Posterior vena cava (tissue), 2 donors: ENCODE measurements at places on chromosomes 5 and 9. TPM values are rescaled to one million over a fixed set of nuclear protein-coding genes. Genes with fewer than 3 reads are reported as not detected.

Gene SIGMAR1
- total RNA-seq = 48.5 TPM

Gene HABP4
- 30.9 TPM for total RNA-seq

Gene AGXT2
- total RNA-seq = not detected

Gene NIPAL4
- total RNA-seq = 0.52 TPM

Gene RASGEF1C
- total RNA-seq = 0.24 TPM

Gene OTP
- total RNA-seq = not detected

Gene DMRT3
- total RNA-seq = not detected

Gene EGFLAM
- 10.2 TPM for total RNA-seq

DNA sequence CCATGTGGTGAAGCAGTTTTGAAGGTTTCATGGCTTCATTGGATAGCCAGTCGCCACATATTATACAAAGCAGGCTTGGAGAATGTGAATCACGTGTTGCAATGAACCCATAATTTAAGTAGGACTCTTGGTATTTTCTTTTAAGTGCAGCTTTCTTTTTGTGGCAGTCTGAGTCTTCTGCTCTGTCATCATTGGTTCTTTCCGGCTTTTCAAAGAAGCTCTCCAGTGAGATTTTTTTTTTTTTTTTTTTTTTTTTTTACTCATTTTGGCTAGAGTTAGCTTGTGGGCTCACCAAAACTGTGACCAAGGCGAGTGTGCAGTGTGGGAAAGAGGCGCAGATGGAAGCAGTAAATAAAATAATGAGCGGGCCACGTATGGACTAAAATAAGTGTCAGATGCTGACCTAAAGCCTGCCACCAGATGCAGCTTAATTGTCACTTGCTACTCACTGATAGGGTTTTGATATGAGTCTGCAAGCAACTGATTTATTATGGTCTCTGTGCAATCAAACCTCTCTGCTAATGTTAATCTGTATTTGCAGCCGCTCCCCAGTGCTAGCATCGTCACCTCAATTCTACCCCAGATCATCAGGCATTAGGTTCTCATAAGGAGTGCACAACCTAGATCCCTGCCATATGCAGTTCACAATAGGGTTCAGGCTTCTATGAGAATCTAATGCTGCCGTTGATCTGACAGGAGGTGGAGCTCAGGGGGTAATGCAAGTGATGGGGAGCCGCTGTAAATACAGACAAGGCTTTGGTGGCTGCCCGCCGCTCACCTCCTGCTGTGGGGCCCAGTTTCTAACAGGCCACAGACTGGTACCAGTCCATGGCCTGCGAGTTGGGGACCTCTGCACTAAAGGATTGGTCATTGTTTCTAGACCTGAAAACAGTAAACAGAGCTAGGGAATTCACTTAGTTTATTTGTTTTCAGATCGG is 45.5 kb upstream of the LARP1 start:
- DNase-seq = no peak

GRCh38 chr9:85016384-85017006 is 347.0 kb downstream of the NTRK2 start:
- DNase-seq = no peak

DNA sequence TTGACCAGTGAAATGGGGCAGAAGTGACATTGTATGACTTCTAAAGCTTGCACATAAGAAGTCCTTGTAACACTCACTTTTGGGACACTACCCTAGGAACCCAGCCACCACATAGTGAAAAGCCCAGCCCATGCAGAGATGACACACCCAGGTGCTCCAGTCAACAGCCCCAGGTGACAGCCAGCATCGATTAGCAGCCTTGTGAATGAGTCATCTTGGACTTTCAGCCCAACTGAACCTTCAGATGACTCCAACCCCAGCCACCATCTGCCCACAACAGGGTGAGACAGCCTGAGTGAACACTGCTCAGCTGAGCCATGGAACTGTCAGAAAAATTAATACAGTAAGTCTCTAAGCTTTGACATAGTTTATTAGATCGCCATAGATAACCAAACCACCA is 458.6 kb downstream of the ZSWIM6 start:
- no peak for DNase-seq

DNA sequence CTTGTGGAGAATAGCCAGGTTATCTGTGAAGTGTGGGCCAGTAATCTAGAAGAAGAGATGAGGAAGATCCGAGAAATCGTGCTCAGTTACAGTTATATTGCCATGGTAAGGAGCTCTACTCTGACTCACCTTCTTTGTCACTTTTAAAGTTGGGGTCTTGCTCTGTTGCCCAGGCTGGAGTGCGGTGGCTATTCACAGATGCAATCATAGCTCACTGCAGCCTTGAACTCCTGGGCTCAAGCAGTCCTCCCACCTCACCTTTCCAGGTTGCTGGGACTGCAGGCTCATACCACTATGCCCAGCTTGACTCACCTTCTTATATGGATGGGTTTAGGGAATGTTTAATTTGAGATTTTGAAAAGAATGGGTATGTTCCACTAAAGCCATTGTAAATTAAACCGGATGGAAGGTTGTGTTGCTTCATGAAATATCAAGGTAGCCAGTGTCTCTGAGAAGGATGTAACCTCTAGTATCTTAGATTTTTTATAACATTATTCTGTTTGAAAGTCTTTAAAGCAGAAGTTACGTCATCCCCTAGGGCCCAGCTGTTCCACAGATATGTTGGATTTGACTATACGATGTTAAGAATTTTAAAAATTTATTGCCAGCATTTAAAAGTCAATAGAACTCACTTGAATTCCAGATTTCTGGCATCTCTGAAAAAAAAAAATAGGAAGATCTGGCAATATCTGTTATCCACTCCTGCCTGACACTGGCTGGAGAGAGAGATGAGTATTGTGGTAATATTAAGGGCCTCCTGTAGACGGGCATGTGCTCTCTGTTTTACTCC is 5.1 kb downstream of the CNOT8 start:
- no peak for DNase-seq

DNA sequence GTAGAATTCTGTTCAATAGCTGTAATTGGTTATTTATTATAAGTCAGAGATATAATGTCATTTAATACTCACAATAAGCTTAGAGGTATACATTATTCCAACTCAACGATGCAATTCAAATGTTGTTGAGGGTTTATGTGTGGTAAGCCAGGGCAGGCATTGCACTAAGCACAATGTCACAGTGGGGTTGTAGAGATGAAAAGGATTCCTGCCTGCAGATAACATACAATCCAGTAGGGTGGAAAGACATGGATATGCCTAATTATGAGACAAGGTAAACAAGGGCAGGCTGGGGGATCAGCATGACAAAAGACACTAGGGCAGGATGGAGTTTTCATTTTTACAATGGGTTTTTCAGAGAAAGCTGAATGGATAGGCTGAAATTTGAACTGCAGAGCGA is 98.7 kb upstream of the PALM2AKAP2 start:
- no peak for DNase-seq

- DNase-seq = no peak
Measured at GRCh38 chr5:175385691-175386362, 58.2 kb downstream of the DRD1 start.

GRCh38 chr9:100058699-100059579 is 39.9 kb downstream of the ERP44 start:
- no peak for DNase-seq

- DNase-seq = no peak
Measured at GRCh38 chr9:100397529-100398266, 29.2 kb upstream of the MSANTD3 start.

DNA sequence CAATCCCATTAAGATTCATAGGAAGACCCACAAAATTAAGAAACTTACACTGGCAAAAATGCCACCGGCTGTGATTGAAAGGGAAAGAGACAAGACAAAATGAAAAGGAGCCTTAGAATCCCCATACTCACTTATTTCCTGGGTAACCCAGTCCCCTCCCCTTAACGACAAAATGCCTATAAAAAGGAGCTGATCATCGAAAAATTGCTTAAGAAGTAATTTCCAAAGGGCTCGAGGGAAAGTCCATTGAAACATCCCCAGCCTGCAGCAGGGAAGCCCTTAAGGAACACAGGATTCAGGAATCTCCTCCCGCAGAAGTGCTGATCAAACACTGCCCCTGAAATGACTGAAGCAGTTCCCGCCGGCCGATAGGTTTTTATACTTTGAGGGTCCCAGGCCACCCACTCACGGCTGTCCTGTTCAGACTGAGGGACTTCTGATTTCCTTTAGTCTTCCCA is 677 bp upstream of the ZNF79 start:
- no peak for DNase-seq

DNA sequence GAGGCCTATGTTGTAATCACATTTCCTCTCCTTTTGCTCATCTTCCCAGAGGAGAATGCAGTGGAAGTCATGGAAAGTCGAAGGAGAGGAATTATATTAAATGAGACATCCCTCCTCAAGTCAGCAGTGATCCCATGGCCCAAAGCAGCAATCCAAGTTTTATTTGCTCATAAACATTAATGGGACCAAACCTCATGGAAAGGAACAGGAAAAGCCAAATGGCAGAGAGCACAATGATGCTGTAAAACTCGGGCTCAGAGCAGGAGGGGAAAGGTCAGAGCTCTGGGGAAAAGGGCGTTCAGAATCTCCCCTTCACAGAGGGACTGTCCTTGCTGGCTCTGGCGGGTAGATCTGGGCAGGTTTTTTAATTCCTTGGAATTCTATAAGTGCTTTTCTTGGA is 175.8 kb downstream of the C5orf15 start:
- DNase-seq = no peak

DNA sequence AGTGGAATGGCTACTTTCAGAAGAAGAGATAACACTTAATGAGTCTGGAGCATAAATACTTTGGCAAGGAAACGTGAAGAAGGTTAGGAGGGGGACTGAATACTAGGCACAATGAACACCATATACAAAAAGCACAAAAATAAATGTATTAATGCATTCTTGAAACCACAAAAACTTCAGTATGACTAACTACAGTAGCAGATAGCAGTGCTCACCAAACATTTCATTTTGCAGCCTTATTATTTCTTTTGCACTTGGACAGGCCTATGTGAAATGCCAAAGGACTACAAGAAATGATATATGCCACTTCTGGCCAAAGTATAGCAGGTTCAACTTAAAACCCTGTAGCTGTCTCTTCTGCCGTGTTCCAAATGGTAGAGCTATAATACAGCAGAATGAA is 26.3 kb downstream of the UBQLN1 start:
- no peak for DNase-seq

DNA sequence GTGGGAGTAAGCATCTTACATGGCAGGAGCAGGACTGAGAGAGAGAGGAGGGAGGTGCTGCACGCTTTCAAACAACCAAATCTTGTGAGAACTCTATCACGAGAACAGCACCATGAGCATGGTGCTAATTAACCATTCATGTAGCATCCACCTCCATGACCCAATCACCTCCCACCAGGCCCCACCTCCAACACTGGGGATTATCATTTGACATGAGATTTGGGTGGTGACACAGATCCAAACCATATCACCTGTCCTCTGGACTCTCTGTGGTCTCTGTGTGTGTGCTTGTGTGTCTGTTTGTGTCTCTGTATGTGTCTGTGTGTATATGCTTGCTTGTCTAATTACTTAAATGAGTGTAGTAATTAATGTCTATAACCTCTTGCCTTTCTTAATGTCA is 31.1 kb downstream of the SEC61B start:
- no peak for DNase-seq

DNA sequence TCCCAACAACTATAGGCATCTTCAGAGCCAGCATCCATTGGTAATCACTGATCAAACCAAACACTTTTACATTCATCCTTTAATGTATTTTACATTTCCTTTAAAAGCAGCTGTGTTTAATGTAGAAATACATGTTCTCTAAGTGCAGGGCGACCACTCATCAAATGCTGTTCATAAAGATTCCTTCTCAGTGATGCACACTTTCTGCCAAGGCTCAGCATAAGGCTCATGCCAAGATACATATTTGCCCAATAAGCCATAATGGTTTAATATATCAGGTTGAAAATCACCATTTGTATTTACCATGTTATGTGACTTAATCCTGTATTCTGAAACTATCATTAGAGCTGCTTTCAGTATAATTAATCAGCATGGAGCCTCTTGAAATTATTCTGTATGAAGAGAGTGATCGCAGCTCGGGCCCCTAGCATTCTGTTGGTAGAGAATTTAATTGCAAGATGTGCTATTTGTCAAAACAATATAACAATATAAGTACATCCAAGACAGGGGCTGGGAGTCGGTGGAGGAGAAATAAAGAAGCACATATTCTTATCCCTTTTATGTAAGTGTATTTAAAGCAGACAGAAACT is 267.5 kb downstream of the EBF1 start:
- no peak for DNase-seq

DNA sequence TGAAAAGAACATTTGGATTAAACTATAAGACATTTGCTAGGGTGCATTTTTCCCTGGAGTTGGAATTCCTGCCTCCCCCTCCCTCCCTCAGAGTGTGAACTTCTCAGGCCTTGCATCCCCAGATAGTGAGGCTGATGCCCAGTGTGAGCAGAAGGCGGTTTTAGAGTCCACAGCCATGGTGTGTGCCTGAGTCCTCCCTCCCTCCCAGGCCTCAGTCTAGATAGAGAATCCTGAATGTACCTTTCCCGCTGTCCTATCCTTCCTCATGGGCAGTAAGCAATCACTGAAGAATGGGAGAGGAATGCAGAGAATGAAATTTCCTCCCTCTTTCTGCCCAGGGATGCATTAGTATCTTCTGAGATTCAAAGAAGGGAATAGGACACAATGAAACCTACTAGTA is 108.5 kb downstream of the RASGRF2 start:
- no peak for DNase-seq

DNA sequence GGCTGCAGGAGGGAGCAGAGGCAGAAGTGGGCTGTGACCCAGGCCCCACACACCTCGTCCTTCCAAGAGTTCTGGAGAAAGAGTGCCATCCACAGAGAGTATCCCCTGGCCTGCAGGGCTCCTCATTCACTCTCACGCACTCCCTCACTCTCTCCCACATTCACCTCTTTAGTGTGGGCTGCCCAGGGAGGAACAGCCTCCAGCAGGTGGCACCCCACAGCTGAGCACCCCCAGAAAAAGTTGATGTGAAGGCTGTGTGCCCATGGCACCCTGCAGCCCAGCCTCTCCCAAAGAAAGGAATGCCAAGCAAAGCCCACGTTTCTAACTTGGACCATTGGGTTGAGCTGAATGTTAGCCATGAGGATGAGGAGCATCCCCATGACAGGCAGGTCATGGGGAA is 4.5 kb upstream of the SHC3 start:
- no peak for DNase-seq

- no peak for DNase-seq
Measured at GRCh38 chr9:12935714-12936113, 160.9 kb downstream of the LURAP1L start.

DNA sequence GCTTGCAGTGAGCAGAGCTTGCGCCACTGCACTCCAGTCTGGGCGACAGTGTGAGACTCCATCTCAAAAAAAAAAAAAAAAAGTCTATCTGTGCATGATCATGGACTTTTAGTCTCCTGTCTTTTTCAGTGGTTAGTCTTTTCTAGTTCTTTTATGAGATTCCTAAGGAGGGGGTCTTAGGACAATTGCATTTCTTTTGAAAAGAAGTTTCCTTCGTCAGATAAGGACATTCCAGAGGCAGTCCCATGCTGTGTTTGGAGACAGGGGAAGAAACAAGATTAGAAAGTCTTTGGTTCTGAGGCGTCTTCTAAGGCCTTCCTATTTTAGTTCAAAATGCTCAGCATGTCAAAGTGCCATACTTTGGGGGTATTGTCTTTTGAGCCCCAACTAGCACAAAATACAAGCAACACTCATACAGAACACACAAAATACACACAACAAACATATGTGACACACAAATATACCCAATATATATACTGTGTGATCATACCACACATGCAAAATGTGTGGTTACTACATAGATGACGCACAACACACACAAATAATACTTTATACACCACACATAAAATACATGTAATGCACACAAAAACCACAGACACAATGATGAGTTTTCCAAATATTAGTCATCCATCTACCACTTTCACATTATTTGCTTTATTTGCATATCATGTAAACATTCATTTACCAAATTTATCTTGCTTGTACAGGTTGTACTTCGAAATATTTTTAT is 394.5 kb downstream of the SPATA31D1 start:
- DNase-seq = no peak

GRCh38 chr9:71719562-71719961 is 48.8 kb downstream of the CEMIP2 start:
- DNase-seq = no peak
